ENCODE measurements at places on chromosomes 1 and 21.

GRCh38 chr21:41670056-41670805 is 96.6 kb downstream of the RIPK4 start:
- no peak for DNase-seq

DNA sequence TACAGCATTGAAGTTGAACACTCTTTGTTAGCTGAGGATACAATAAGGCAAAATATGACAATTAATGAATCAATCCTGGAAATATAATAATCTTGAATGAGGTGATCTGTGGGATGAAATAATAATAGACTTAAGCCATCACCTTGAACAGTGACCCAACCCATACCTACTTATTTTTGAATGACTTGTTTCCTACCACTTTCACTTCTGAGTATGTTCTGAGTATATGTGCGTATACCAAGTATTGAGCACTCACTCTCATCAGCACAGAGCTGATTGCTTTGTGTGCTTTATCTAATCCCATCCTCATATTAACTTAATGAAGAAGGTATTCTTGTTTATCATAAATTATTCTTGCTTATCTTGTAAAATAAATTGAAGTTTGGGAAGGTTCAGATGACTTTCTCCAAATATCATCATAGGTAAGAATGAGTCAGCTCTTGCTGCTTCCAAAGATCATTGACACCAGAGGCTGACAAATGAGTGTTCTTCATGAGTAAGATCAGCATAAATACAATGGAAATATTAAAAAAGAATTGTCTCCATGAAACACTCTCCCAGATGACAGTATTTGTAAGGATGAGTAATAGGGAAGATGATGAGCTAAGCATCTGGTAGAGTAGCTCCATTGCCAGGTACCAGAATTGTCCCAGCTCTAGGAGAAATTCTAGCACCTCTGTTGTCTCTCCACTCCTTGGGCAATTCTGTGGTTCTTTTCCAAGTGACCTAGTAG is 198.1 kb upstream of the KIAA0040 start:
- DNase-seq: no peak

GRCh38 chr1:209587789-209588188 is 4.3 kb downstream of the CAMK1G start:
- no peak for DNase-seq

DNA sequence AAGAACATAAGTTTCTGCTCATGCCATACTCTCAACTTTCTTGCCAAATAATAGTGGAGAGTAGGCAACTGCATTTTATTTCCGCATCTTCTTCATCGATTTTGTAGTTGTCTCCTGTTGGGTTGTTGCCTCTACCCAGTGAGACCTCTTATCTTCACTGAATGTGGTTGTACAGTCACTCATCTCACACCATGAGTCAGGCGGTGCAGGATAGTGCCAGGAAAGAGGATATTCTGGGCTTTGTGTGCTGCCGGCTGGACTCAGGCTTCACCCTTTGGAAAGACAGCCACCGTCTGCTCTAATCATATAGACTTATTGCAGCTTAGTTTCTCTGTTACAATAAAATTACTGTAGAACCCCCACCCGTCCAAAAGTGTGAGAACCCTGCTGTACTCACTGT is 154.3 kb upstream of the USP24 start:
- no peak for DNase-seq

DNA sequence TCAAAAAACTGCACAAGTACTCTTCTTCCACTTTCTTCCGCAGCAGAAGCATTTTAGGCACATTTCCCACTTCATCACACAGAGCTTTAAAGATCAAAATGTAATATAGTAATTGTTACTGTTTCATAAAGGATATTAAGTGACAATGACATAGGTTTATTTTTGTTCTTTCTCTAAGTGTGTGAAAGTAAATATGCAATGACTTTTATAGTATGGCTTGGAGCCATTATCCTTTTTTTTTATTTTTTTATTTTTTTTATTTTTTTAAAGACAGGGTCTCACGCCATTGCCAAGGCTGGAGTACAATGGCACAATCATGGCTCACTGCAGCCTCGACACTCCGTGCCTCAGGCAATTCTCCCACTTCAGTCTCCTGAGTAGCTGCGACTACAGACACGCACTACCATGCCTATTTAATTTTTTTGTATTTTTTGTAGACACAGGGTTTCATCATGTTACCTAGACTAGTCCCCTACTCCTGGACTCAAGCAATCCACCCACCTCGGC is 7.0 kb downstream of the TRIM33 start:
- DNase-seq: no peak

DNA sequence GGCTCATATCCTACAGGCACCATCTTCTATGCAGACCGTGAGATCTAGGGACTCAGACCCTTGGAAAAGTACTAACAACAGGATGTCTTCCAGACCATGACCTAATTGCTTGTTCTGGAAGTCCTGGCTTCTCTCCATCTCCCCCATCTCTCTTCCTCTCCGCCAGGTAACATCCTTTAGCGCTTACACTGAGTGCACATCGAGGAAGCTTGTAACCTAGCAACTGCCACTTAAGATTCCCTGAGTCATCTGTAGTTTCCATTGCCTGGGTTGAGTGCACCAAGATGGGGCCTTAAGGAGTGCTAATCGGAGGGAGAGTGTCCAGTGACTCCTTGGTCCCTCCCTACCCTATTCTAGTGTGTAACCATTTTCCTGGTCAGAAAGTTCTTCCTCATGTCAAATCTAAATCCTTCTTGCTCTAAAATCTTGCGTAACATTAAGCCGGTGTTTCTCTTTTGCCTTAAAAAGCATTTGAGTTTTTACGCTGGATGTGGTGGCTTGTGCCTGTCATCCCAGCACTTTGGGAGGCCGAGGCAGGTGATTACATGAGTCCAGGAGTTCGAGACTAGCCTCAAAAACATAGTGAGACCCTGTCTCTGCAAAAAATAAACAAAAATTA is 9.7 kb downstream of the KLHDC8A start:
- no peak for DNase-seq
